ENCODE measurements at places on chromosomes 5 and 9. TPM values are rescaled to one million over a fixed set of nuclear protein-coding genes. Genes with fewer than 3 reads are reported as not detected.

GRCh38 chr5:162078805-162079204 is 11.2 kb downstream of the GABRG2 start:
- no peak for DNase-seq

GRCh38 chr9:99822109-99822805 is 572 bp downstream of the NR4A3 start:
- no peak for DNase-seq

GRCh38 chr5:6378766-6379103 is 388 bp upstream of the MED10 start:
- DNase-seq: no peak

PLPPR1 gene
- 1.5 TPM for total RNA-seq

C9orf50 gene
- not detected for total RNA-seq

DRD1 gene
- 0.10 TPM for total RNA-seq

Data from skin of body (tissue), 3 donors.